SIG-M5 (cell line): ENCODE measurements at places on chromosomes 16 and 17.

GRCh38 chr16:47815655-47816054 is 340.1 kb downstream of the ABCC12 start:
- DNase-seq, result no peak

DNA sequence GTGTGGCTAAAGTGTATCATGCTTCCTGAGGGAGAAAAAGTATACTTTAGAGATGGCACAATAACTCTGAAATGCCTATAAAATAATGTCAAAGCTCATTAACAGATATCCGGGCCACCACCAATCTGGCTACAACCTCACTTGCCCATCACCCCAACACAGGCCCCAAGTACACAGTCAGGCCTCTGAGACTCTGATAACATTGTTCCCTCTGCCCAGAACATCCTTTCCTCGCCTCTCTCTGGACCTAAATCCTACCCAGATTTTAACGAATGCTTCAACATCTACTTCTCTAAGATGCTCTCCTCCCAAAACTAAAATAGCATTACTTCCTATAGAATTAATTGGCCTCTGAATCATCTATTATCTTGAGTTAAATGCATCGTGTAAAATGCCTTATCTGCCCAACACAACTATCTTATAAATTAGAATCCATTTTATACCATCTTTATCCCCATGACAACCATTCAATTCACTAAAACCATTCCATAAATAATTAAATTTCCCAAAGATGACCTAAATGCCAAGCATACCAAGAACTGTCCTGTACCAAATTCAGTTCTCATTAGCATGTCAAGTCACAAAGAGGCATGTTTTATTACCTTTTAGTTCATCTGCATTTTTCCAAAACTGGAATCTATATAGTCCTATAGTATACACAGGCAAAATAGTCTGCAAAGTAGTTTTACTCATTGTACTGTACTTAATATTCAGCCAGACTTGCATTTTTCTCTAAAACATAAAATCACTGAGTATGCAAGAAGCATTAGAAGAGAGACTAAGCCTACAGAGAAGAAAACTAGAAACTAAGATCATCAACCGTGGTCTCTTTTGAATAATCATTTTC is 15.7 kb downstream of the HELZ start:
- DNase-seq, result no peak

DNA sequence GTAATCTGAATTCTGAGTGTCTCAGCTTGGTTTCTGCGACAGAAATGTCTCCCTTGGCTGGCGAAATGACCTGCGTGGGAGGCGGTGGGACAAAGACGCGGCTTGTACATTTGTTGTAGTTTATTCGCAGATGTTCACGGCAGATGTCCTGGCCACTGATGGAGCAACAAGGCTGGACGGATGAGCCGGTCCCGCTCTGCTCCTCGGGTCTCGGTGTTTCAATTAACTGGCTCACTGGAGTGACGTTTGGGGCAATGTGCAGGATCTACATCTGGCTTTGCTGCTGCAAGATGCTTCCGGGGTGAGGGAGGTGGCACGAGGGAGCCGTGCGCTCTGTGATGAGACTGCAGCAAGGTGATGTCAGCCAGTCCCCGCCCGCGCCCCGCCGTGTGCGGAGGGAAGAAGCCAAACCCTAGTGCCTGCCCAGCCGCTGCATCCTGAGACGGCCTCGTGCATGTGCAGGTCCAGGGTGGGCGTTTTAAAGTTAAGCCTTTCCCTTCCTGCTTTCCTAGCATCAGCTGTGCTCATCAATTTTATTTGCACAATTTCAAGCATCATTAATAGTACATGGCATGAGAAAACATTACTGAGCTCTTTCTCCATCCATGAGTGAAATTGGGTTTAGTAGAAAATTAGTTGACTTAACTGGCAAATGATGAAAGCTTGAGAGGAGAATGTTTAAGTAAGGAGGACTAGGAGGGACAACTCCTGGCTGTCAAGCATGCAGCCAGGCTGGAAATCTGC is 44.4 kb downstream of the MGAT5B start:
- DNase-seq, result no peak

- DNase-seq, result no peak
These were observed 47.9 kb upstream of the SREBF1 start for GRCh38 chr17:17884391-17885357.

DNA sequence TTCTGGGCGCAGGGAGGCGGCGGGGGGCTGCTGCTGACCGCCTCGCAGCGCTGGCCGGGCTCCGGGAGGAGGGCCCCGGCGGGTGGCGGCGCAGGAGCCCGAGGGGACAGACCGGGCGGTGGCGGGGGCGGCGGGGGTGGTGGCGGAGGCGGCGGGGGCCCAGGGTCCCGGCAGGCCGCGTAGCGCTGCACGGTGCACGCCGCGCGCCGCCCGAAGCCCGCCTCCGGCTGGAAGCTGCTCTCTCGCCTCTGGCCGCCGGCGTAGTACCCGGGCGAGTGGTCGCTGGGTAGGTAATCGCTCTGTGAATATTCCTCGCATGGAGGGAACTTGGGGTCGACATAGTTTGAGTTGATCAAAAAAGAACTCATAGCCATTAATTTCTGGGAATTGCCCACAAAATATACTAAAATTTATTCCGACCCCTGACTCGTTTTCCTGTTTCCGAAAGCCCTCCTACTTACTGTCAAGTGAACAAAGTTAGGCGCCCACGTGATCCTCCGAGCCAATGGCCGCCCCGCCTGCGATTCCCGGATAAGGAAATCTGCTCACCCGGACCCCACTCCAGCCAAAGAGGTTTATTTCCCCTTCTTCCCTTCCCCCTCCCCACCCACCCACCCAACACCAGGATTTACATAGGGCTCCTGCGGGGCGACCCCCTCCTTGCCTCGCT is at the start of gene HOXB4:
Gene HOXB4 (minus strand): TSS at position 405 of the 670 bp plus-strand sequence. CDS start 31 bp downstream, at position 374.
- DNase-seq, result no peak
